ENCODE measurements at places on chromosomes 16 and 17.

DNA sequence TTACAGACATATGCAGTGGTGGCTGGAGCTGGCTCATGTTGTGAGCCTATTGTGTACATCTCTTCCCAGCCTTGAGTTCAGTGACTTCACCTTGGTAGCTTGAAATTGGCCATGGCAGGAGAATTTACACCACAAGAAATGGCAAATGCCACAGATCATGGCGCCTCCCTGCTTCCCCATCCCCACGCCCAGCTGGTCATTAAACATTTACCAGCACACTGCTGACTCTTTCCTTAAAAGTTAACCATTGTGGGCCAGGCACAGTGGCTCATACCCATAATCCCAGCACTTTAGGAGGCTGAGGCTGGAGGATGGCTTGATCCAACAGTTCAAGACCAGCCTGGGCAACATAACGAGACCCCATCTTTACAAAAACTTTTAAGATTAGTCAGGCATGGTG, 22.6 kb upstream of the ITGB4 start:
- no peak for DNase-seq

DNA sequence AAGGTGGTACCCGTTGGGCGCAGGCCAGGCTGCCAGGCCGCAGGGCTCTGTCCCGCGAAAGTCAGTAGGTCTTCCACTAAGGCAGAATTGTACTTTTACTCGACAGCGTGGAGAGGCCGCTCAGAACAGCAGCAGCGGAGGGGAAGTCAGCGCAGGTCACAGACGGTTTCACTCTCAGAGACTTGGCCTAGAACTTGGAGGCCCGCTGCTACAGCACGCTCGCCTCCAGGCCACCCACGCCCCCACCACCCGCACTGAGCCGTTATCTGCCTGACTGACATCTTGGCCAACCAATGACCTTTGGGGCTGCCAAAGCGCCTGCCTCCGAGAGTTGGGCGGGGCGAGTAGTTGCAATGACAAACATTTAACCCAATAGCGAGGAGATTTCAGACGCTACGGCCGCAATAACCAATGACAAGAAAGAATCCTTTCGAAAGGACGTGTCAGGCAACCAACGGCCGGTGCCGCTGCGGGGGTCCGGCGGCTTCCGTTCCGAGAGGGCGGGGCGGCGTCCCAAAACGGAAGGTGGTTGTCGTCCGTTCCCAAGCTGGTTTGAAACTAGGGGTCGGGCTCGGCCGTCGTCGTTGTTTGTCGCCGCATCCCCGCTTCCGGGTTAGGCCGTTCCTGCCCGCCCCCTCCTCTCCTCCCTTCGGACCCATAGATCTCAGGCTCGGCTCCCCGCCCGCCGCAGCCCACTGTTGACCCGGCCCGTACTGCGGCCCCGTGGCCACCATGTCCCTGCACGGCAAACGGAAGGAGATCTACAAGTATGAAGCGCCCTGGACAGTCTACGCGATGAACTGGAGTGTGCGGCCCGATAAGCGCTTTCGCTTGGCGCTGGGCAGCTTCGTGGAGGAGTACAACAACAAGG, at the start of gene DCAF7:
DCAF7 (plus strand) TSS at position 532 of the 871 bp plus-strand sequence; CDS start at position 733, 201 bp downstream.
- DNase-seq, result peak; percentile 100

DNA sequence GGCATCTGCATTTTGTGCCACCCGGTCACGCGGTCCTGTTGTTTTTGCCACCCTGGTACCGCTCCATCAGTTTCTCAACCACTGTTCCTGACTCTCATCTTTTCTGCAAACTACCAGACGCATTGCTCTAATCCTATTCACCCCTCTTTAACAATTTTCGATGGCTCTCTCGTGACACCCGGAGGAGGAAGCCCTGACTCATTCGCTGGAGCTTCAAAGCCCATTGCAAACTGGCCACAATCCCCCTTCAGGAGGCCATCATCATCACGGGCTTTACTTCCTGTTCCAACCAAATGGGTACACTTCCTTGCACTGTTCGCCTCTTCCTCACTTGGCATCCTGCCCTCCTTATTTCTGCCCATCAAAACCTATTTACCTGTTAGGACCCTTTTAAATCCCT, 155.3 kb downstream of the RGS9 start:
- no peak for DNase-seq

- DNase-seq, result no peak
Measured at GRCh38 chr16:4532238-4532637, 6.3 kb downstream of the CDIP1 start.

GRCh38 chr17:76568811-76569221, 16.8 kb downstream of the ST6GALNAC2 start:
- no peak for DNase-seq

DNA sequence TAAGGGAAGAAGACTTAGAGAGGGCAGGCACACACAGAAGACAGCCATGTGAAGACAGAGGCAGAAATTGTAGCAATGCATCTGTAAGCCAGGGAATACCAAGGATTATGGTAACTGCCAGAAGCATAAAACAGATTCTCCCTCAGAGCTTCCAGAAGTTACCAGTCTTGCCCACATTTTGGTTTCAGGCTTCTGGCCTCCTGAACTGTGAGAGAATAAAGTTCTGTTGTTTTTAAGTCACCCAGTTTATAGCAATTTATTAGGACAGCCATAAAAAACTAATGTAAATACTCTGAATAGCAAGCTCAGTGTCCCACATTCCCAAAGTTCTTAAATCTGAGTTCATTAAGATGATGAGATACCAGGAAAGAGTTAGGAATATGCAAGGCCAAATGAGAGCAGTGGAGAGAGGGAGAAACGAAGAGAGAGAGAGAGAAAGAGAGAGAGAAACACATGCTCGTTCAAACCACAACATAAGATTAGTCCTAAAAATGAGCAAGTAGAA, 123.4 kb downstream of the HS3ST3A1 start:
- DNase-seq, result no peak

DNA sequence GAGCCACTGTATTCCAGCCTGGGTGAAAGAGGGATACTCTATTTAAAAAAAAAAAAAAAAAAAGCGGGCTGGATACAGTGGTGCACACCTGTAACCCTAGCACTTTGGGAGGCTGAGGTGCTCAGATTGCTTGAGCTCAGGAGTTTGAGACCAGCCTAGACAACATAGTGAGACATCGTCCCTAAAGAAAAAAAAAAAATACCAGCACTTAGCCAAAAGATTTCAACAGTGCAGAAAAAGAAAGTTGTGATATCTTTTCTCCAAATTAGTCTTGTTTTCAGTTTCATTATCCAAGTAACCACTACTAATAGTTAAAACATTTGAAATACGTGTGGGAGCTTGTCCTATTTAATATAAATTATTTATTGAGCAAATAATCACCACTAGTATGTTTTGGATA, 48.7 kb downstream of the TENT4B start:
- DNase-seq, result no peak

DNA sequence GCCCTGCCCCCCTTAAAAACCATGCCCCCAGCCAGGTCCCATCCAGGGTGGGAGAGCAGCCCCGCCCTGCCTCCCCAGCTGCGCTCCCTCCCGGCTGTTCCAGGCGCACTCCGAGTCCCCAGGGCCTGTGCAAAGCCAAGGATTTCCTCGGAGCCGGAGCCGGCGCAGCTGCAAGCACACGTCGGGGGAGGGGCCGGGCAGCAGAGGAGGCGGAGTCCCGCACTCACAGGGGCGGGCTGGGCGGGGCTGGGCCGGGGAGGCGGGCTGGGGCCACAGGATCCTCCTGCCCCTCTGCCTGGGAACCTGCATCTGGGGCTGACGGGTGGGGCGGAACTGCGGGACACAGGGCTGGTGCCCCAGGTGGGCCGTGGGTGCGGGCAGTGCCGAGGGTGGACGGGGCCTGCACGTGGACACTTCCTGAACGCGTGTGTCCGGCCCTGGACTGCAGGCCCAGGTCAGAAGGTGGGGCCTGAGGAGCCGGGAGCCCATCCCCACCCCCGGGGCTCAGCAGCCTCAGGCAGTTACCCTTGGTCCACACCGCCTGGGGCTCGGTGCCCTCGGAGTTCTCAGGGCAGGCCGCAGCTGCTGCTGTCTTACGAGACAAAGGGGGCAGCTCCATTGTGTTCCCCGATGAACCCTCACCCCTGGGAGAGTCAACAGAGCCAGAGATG, 24.0 kb upstream of the SSTR5 start:
- no peak for DNase-seq

DNA sequence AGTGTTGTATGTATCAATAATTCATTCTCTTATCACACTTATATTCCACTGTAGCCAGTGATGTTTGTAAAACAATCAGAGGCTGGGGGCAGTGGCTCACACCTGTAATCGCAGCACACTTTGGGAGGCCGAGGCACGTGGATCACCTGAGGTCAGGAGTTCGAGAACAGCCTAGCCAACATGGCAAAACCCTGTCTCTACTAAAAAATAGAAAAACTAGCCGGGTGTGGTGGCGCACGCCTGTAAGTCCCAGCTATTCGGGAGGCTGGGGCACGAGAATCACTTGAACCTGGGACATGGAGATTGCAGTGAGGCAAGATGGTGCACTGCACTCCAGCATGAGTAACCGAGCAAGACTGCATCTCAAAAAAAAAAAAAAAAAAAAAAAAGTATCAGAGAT, 217.0 kb downstream of the CPPED1 start:
- DNase-seq, result no peak

GRCh38 chr16:2776500-2777139, 460 bp downstream of the ELOB start:
- no peak for DNase-seq

DNA sequence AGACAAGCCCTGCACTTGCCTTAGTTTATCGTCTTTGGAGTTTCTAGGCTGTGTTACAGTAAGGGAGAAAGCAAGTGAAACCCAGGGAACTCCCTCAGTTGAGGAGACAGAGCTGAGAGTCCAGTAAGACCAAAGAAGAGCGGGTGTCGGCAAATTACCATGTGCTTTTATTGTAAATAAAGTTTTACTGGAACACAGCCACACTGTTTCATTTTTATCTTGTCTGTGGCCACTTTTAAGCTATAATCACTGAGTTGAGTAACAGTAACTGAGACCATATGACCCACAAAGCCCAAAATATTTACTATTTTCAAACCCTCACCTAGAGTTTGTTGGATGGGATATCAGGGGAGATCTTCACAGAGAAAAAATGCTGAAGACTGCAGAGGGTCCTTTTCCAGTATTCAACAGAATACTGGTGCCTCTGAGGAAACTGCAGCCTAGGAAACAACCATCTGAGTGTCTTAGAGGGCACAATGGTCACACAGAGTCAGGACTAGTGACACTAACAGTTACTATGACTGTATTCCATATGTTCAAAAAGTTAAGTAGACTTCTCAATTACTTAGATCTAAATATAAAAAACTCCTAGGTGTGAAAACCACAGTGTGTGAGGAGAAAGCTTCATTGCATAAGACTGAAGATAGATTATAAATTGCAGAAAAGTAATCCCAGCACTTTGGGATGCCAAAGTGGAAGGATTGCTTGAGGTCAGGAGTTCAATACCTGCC, 351.1 kb upstream of the TBX2 start:
- DNase-seq, result no peak

- DNase-seq, result no peak
Measured at GRCh38 chr16:1530883-1531637, 2.4 kb upstream of the TMEM204 start.

DNA sequence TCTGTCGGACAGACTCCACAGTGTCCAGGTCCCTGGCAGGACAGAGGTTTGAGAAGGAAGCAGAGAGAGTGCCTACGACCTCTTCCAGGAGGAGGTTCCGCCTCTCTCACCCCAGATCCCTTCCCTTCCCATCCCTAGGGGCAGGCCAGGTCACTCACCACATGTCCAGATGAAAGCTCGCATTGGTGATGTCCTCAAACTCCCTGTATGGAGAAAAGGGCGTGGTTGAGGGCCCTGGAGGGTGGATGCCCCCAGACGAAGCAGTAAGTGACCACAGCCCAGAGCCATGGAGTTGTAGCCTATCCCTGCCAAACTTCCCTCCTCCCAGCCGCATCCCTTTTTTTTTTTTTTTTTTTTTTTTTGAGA, 3.4 kb downstream of the UNC13D start:
- DNase-seq, result no peak

DNA sequence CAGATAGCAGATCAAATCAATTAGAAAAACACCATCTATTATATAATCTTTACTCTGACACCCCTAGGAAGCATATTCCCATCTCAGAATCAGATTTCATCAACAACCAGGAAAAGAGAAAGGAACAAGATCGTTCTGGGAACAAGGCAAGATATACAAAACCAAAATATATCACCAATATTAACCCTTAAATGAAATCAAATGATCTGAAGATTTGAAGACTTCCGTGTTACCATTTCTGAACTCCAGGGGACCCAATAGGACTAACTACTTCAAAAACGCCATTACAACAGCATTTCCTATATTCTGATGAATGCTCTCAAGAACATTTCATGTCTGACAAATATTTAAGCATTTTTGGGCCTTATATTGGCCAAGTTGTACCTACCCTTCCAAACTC, 624.2 kb upstream of the ZFHX3 start:
- DNase-seq, result no peak

- DNase-seq, result no peak
Measured at GRCh38 chr16:66207139-66207882, 159.2 kb upstream of the CDH5 start.

DNA sequence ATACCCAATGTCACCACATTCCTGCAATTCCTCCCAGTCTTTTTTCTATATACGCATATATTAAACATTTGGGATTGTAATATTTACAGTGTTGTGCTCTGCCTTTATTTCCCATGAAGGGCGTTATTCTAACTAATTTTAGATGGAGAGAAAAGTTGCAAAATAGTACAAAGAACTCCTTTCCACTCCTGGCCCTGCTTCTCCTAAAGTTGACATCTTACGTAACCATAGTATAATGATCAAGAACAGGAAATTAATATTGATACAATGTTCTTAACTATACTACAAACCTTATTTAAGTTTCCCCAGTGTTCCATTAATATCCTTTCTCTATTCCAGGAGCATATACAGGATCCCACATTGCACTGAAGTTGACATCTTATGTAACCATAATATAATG, 46.3 kb downstream of the TK2 start:
- no peak for DNase-seq

DNA sequence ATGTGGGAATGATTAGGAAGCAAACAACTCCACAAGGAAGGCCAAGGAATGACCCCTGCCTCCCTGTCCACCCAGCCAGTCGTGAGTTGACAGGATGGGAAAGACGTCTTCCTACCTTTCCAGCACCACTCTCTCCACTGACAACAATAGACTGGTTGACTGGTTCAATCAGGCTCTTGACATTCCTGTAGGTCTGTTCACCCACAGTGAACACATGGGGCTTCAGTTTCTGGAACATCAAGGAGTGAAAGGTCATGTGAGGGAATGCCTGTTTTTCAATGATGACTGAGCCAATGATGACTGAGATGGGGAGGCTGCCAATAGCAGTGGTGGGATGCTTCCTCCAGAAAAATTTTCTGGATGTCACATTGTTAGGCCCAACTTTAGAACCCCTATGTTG, 9.6 kb downstream of the MYO19 start:
- DNase-seq, result no peak

GRCh38 chr16:56382901-56383355, 42.4 kb downstream of the AMFR start:
- DNase-seq, result no peak
